ENCODE measurements at places on chromosomes 3 and 15.
A peak's percentile ranks its signal among the peaks of the same experiment; 100 is the strongest.

DNA sequence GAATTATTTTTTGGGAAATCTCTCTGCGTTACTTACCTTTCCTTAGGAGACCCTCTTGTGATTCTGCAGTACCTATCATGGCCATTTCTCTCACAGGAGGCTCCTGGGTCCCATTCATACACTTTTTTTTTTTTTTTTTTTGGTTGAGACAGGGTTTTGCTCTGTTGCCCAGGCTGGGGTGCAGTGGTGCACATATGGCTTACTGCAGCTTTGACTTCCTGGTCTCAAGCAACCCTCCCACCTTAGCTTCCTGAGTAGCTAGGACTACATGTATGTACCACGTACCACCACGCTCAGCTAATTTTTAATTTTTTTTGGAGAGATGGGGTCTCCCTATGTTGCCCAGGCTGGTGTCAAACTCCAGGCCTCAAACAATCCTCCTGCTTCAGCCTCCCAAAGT, 36.1 kb downstream of the TRAK1 start:
- no peak for DNase-seq

- DNase-seq = no peak
Measured at GRCh38 chr3:156126467-156126866, 6.1 kb downstream of the KCNAB1 start.

DNA sequence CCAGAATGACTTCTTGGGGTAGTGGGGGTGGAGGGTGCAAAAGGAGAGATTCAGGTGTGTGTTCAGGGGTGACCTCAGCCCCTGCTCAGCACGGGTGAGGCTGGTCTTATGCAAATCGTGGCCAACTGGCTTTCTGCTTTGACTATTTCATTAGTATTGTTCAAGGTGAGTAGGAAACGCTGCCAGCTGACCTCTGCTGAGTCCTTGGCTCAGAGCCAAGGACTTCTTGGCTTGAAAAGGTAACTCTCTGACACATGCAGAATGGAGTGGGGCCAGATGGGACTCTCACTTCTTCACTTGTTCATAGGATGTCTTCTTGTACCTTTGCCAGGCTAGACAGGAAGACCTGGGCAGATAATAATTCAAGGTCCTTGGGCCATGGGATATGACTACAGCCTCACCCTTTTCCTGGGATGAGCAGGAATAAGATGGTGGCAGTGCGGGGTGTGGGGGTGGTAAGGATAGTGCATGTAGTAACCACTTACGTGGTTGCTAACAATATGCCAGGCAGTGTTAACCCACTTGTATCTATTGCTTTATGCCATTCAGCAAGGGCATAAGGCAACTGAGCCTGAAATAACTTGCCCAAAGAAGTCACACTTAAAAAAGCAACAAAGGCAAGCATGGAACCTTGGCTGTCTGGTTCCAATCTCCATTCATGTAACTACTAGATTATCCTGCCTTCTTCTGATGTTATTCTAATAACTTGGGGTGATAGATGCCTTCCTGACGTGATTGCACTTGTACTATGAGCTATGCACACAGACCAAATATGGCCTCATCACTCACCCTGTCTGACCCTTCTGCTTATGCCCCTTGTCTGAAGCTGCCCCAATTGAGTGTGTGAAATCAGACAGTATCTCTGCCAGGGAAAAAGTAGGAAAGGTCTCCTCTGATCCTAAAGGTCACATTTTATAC, 193.1 kb downstream of the NR1D2 start:
- DNase-seq = no peak

GRCh38 chr3:152230370-152230769, 38.4 kb upstream of the MBNL1 start:
- no peak for DNase-seq

DNA sequence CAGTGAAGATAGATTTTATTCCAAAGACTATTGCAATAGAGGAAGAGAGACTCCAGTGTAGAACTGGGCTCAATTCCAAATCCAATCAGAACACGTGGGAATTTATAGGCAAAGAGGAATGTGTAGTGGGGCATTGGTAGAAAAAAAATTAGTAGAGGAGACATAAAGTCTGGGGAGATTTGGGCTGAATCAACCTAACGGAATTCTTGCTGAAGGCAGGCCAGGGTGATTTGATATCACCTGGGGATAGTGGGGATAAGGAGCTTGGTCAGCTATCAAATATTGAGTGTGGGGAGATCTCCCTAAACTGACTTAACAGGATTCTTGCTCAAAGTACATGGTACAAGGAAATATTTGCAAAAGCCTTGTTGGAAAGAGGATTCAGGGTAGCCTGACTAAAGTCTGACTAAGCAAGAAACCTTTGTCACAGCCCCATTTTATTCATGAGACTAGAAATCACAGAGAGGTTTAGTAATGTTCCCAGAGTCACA, 29.6 kb downstream of the SST start:
- no peak for DNase-seq

DNA sequence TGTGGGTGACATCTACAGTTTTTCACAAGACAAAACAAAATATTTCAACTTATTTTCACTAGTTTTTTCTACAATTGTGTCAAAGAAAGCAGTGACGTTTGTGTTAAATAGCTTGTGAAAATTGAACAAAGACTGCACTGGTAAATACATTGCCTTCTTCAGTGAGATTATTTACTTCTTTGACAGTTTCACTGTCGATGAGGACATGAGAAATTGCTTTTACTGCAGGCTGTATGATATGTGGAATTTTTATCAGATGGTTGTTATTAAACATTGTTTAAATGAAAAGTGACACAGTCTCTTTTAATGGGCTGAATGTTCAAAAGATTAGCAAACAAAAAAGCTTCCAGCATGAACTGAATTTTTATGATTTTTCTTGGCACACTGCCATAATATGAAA, 773.9 kb upstream of the CADM2 start:
- DNase-seq = no peak

GRCh38 chr3:70583682-70584081, 271.2 kb upstream of the MDFIC2 start:
- DNase-seq = no peak

DNA sequence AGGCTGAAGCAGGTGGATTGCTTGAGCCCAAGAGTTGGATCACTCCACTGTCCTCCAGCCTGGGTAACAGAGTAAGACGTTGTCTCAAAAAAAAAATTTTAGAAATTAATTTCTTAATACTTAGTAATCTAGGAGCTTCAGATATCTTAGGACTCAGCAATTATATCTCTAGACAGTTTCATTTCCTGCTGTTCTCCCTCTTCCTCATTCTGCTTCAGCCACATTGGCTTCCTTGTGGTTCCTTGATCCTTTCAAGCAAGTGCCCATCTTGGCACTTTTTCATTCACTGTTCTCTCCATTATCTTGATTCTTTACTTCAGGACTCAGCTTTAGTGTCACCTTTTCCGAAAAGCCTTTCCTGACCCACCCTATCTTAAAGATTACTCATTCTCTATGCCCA, 22.5 kb downstream of the TMEM202 start:
- DNase-seq = no peak

- no peak for DNase-seq
Measured at GRCh38 chr15:41688671-41689070, 28.5 kb downstream of the MGA start.

DNA sequence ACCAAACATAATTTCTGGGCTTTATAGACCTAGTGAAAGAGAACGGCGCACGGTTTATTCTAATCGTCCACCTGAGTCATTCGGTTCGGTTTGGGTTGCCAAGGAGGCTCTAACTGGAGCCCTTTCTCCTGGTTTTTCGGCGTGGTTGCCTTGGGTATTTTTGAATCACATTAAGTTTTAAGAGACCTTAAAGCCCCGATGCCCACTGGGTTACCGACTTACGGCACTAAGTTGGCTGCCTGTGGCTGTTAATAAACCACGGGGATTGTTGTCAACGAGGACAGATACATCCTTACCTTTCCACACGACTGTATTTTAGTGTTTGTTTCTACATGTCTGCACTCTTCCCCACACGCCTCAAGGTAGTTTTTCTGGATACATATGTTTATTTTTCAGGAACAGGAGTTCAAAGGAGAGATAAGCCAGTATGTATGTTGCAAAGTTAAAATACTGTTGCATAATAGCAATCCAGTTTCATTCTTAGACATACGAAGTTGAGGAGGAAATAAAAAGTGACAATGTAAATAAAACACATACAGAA, 1.2 kb upstream of the ANP32A start:
- DNase-seq = peak; percentile 51

GRCh38 chr3:178491751-178492150, 44.5 kb upstream of the KCNMB2 start:
- DNase-seq = no peak

DNA sequence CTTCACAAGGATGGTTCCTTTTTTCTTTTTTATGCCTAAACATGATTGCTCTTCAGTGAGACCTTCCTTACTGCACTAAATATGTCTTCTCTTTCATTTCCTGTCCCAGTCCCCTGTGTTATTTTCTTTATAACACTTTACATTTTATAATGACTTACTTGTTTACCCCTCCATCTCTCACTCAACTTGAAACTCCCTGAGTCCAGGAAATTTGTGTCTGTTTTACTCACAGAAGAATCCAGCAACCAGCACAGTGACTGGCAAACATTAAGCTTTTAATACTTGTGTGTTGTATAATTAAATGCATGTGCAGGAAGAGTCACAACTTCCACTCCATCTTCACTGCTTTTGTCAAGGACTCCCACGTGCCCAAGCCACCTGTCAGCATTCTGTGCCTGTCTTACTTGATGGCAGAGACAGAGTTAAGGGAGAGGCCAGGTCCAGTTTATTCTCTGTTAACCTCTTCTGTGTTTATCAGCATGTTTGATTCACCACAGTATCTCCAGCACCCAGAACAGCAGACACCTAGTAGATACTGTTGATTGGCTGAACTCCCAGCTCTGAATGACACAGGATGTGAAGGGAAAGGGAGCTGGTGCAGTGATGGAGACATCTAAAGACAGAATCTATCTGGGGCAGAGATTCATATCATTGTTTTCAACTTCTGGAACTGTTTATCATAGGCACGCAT, 42.8 kb downstream of the SSR3 start:
- DNase-seq = no peak

GRCh38 chr3:124361566-124361965, 368.7 kb upstream of the UMPS start:
- DNase-seq = no peak

- peak; percentile 64 for DNase-seq
Measured at GRCh38 chr3:160564949-160565441, 376 bp downstream of the KPNA4 start.

GRCh38 chr3:114375608-114376421, 82.0 kb downstream of the TIGIT start:
- no peak for DNase-seq

GRCh38 chr3:112302881-112303763, 9.1 kb upstream of the SLC9C1 start:
- peak; percentile 68 for DNase-seq

DNA sequence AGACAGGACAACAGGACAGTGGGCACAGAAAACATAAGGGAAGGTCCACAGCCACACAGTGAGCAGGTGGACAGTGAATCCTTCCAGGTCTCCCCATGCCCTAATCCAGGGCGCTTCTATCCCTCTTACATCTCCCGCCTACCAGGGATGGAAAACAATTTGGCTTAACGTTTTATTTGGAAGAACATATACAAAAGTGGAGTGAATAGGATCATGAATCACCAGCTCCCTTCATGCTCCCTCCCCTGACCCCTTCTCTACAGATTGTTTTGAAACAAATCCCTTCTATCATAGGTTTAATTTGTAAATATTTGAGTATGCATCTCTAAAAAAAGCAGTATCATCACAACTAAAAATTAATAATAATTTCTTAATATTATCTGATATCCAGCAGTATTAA, 52.5 kb downstream of the CLDN11 start:
- no peak for DNase-seq

- DNase-seq = no peak
Measured at GRCh38 chr3:20173844-20174410, 12.1 kb downstream of the SGO1 start.

GRCh38 chr3:174957551-174958001, 98.4 kb downstream of the NAALADL2 start:
- DNase-seq = no peak

GRCh38 chr15:101135532-101136166, 116.2 kb downstream of the CHSY1 start:
- DNase-seq = no peak

GRCh38 chr3:71358243-71358642, 225.3 kb downstream of the FOXP1 start:
- no peak for DNase-seq

GRCh38 chr3:80870476-80871041, 890.9 kb downstream of the GBE1 start:
- DNase-seq = no peak

GRCh38 chr3:151393941-151394340, 9.4 kb upstream of the P2RY12 start:
- peak; percentile 72 for DNase-seq

GRCh38 chr3:72127844-72128243, 342.9 kb upstream of the PROK2 start:
- DNase-seq = no peak

- no peak for DNase-seq
Measured at GRCh38 chr3:51711352-51712037, 4.6 kb downstream of the GRM2 start.
